ENCODE measurements at places on chromosomes 6 and 20.

DNA sequence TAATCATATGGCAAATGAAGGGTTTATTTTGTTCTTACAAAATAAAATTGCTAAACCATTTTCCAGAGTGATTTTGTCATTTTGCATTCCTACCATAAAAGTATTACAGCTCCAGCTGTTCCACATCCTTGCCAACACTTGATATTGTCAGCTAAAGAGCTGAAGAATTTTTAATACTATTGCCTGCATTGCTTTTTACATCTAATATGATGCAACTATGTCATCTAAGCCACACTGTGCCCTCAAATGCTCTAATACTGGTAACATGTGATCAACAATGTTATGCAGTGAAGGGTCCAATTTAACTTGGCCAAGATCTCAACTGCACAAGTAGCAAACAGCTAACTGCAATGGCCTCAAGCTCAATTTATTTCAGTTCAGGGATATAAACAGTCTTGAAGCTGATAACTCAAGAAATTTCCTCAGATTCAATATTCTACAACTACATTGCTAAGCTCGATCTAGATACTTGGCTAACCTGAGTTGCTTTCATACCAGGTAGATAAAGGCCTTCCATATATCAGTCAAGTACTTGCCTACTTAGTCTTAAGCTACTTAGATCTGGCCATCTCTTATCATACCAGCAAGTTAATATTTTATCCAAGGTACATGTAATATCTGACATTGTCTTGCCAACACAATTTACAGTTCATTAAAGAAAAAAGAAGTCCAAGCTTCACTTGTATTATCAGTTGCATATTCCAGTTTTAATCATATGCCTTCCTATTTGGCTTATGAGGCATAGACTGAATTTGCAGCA is 17.0 kb downstream of the AKIRIN2 start:
- no peak for DNase-seq

DNA sequence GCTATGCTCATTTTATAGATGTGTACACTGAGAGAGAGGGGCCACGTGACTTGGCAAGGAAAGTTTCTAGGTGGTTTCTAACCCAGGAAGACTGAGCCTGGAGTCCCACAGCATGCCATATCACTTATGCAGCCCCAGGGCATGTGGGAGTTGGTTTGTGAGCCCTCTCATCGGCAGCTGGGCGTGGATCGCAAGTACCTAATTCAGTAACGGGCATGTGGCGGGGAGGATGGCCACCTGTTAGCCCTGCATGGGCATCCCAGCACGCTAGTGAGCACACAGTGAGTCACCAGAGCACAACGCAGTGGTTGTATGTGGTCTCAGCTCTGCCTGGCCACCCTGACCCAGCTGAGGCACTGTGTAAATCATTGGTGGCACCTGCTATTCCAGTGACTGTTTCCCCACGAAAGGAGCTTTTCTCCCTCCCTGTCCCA is 88.3 kb downstream of the NINL start:
- DNase-seq = no peak

- DNase-seq = no peak
Observed at GRCh38 chr6:2611092-2611491, 139.6 kb downstream of the MYLK4 start.

DNA sequence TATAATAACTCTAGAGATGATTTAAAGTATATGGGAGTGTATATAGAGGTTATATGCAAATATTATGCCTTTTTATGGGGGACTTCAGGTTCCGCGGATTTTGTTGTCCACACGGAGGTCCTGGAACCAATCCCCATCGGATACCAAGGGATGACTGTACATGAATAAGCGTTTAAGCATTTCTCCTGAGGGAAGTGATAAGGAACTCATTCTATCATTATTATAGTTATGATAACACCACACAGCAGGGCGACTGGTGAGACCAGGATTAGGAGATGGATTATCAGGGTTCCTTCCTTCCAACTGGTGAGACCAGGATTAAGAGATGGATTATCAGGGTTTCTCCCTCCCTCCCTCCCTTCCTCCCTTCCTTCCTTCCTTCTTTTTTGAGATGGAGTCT is 6.6 kb downstream of the ECI2 start:
- DNase-seq = no peak

DNA sequence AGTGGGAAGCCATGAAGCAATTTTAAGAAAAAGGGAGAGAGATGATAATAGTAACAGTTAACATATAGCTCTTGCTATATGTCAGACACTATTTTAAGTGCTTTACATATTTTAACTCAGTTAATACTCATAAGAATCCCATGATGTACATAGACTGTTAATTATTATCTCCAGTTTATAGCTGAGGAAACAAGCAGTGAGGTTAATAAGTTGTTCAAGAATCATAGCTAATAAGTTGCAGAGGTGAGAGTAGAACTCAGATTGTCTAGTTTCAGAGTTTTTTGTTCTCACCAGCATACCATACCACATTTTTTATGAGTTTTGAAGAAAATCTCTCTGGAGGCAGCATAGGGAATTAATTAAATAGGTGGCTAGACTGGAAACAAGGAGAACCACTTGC is 144.6 kb upstream of the MMS22L start:
- DNase-seq = no peak

DNA sequence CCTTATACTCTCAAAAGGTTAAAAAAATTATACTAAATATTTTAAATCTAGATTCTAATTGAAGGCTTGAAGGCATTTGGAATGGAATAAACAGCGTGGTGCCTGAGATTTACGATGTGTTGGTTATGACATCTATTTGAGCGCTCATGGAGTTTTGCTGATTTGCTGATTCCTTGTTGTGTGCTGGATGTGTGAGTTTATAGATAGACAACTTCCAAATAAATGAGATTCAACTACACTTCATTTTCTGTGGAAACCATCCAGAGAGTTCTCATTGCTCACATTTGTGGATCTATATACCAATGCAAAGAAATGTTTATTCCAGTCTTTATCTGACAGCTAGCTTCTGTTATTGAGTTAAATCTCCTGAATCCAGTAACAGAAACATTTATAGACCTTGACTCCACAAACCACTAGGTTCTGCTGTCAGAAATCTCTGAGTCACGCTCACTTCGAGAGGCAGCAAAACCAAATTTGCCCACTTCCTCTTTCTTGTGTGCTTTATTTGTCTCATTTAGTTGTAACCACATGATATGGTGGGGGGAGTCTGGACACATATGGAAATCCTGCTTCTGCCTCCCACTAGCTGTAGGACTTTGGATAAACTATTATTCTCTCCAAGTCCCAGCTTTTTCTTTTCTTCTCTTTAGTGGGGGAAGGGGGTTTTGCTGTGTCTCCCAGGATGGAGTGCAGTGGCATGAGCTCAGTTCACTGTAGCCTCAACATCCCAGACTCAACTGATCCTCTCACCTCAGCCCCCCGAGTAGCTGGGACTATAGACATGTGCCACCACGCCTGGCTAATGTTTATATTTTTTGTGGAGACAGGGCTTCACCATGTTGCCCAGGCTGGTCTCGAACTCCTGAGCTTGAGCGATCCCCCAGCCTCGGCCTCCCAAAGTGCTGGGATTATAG is 54.5 kb downstream of the IPCEF1 start:
- peak; percentile 49 for DNase-seq

- peak; percentile 31 for DNase-seq
Observed at GRCh38 chr20:21048841-21049273, 57.3 kb downstream of the LINC00237 start.

GRCh38 chr6:30917487-30917886 is 3.4 kb downstream of the VARS2 start:
- DNase-seq = no peak

- no peak for DNase-seq
Observed at GRCh38 chr6:98946879-98947410, 801 bp downstream of the FBXL4 start.

GRCh38 chr6:14972379-14973067 is 273.3 kb upstream of the JARID2 start:
- DNase-seq = no peak

DNA sequence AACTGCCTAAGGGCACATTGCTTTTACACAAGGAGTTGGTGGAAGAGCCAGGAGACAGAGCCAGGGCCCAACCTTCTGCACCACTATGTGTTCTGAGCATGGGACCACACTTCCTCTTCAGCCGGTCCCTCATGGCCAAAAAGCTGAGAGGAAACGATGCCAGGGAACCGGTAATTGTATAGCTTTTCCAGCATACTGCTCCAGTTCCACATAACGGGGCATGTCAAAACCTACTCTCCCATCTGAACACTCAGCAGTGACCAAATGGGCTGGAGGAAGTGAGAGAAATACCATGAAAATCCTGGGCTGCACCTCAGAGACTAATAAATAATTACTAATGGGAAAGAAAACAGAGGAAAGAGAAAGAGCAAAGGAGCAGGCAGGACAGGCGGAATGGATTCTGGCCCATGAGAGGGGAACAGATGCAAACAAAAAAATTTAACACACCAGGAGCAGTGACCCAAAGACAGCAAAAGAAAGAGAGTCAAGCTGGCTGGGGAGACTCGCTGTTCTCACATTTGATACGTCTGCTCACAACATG is 52.0 kb upstream of the BMP2 start:
- no peak for DNase-seq

DNA sequence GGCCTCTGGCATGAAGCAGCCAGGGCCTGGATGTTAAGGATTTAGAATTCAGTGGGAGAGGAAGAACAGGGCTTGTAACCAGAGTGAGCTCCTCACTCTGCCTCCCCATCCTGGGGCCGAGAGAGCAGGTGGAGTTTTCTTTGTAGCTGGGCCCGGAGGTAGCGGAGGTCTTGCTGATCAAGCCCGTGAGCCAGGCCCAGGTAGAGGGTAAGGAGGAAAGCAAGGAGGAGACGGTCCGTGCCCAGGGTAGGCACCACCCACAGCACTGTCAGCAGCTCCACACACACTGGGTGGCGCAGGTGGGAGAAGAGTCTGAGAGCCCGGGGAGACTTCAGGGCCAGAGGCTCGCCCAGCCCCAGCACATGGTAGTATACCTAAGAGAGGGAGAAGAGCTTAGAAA is 2.1 kb upstream of the PPP1R18 start:
- no peak for DNase-seq

DNA sequence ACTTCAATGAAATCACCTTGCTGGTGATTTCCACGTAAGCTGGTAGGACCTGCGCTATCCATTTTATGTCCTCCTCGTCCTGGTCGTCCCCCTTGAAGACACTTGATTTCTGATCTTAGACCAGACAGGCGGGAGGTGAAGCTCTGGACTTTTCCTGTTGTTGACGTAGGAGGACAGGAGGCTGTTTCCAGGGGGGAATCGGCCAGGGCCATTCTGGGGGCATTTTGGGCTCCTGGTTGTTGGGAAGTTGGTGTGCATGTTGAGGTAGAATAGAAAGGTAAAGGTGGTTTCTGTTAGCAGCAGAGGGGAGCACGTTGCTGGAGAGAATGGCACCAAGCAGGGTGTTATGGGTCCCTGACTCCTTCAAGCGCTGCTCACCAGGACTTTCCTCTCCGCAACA is 56.0 kb downstream of the GMPR start:
- DNase-seq = no peak

- DNase-seq = peak; percentile 40
Observed at GRCh38 chr20:32945710-32946221, 58.5 kb downstream of the SUN5 start.

- DNase-seq = no peak
Observed at GRCh38 chr6:14120546-14120945, 3.0 kb downstream of the CD83 start.

DNA sequence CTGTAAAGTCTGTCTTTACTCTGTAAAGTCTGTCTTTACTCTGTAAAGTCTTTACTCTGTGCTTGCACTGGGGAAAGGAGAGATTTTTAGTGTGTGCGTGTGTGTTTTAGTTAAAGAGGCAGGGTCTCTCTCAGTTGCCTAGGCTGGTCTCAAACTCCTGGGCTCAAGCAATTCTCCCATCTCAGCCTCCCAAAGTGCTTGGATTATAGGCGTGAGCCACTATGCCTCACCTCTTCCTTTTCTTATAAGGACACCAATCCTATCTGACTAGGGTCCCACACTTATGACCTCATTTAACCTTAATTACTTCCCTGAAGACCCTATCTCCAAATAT is 93.8 kb downstream of the JPH2 start:
- no peak for DNase-seq

GRCh38 chr6:147674099-147674498 is 165.6 kb downstream of the SAMD5 start:
- DNase-seq = no peak

GRCh38 chr6:55399351-55399750 is 72.1 kb downstream of the GFRAL start:
- DNase-seq = no peak

GRCh38 chr20:58763076-58763475 is 70.5 kb downstream of the NPEPL1 start:
- no peak for DNase-seq

DNA sequence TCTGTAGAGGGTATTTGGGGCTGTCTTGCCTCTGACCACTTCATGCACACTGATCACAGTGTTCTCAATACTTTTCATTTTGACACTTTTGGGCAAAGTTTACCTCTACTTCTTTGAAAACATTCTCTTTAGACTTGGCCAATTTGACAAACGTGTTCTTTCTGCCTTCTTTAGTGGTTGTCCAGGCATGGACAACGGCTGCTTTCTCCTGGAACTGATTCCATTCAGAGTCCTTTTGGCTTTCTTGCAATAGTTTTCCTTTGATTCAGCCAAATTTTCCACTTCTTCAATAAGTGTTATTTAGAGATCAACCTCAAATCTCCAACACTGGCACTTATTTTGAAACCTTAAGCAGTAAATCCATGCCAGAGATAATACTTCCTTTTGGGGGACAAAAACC is 6.7 kb upstream of the CST9 start:
- no peak for DNase-seq
